Stimulated activated CD4-positive, alpha-beta T cell treated with anti-CD3 and anti-CD28 coated beads, Interleukin-1b, Interleukin-23, amount 100 ng/mL, for 1 hour (primary cell): ENCODE measurements at places on chromosomes 5 and 9.

DNA sequence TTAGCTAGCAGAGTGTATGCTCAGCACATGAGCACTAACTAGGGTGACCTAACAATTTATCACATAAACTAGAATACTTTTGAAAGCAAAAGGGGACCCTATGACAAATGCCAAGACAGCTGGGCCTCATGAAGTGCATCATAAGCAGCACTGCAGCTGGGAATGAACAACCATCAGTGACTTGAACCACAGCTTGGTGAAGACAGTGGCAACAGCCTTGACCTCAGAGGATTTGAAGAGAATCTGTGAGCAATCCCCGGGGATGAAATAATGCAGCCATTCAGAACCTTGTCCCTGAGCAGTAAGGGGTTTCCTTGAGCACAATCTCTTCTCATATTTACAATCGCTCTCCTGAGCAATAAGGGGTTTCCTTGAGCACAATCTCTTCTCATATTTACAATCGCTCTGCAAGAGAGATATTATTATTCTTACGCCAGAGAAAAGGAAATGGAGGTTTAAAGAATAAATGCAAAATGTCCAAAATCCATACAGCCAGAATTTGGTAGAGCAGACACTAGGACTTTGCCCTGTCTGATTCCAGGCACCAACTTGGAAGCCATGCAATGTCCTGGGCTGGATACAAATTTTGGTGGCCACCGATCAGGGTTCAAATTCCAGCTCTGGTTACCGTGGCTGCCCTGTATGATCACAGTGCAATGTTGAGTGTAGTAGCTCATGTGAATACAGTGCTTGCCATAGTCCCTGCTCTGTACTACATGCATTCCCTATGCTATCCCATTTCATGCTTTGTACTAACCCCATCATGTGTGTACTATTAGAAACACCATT, 846 bp upstream of the NSG2 start:
- DNase-seq: no peak

- DNase-seq: no peak
Observed at GRCh38 chr9:136311051-136312008, 7.4 kb upstream of the CCDC187 start.

- no peak for DNase-seq
Observed at GRCh38 chr5:24535646-24536045, 109.1 kb downstream of the CDH10 start.

DNA sequence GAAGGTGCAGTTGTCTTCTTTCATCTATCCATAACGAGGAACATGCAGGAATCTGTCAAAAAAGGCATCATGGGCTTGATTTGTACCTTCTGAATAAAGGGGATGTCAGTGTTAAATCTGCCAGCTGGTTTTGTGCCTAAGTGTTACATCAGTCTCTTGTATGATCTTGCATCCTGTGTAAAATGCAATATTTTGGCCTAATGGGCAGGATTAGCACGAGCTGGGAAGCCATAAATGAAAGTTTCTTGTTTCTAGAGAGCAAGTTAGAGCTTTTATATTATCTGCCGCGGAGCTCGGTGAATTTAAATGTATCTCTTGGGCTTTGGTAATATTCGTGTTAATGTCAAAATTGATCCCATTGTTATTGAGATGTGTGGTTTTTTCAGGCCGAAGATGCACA, 526.1 kb upstream of the WWC1 start:
- no peak for DNase-seq

GRCh38 chr9:132597073-132597775, 14.8 kb downstream of the BARHL1 start:
- no peak for DNase-seq

- DNase-seq: no peak
Observed at GRCh38 chr5:95134326-95134725, 150.6 kb downstream of the MCTP1 start.

DNA sequence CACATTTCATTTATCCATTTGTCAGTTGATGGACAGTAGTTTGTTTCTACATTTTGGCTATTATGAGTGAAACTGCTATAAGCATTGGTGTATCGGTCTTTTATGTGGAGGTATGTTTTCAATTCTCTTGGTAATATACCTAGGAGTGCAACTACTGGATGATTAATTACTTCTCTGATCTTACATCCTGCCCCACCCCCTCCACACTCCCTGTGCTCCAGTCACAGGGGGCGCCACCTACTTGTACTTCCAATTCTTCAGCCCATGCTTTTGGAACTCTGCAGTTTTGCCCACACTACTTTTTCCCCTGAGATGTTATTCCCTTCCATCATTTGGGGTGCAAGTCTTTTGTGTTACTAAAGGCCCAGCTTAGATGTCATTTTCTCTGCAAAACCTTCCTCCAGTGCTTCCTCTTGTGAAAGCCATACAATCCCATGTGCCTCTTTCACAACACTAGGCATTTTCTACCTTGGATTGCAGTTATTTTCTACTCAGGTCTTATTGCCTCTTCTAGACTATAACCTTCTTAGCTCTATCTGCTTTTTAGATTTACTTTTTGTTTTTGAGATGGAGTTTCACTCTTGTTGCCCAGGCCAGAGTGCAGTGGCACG, 42.1 kb downstream of the SEC61B start:
- DNase-seq: no peak

- no peak for DNase-seq
Observed at GRCh38 chr5:61450493-61451279, 118.6 kb downstream of the ZSWIM6 start.

- no peak for DNase-seq
Observed at GRCh38 chr9:81092057-81092456, 597.3 kb downstream of the TLE1 start.

DNA sequence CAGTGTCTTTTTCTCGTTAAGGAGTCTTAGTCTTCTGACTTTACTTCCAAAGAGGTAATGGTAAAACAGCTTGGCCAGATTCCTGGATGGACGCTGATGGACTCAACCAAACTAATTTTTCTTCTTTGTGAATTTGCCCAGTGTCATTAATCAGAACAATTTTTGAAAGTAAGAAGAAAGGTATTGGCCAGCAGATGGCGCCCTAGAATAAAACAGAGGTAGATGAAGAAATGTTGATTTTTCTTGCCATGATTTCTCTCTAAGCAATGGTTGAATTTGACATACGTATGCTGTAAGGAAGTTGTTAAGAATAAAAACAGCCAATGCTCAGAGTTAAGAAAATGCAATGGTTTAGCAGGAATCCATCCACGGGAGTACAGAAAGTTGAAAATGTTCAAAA, 500.0 kb downstream of the DIRAS2 start:
- peak; percentile 23 for DNase-seq

DNA sequence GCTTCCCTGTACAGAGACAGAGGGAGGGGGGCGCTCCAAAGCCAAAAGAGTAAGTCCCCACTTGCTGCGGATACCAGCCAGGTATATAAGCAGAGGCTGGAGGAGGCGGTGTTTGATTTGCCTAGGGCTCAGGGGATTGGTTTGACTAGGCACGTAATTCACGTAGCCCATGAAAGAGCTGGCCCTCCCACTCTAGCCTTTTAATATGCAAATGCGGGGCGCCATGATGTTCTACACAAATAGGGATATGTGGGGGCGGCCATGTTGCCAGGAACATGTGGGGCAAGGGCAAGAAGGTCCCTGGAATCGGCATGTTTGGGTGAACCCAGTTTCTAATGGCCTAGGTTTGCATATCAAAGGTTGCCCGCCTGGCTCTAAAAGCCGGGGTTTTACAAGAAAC, 3.3 kb upstream of the PRLR start:
- DNase-seq: no peak

GRCh38 chr9:20698782-20699181, 14.7 kb downstream of the FOCAD start:
- no peak for DNase-seq

DNA sequence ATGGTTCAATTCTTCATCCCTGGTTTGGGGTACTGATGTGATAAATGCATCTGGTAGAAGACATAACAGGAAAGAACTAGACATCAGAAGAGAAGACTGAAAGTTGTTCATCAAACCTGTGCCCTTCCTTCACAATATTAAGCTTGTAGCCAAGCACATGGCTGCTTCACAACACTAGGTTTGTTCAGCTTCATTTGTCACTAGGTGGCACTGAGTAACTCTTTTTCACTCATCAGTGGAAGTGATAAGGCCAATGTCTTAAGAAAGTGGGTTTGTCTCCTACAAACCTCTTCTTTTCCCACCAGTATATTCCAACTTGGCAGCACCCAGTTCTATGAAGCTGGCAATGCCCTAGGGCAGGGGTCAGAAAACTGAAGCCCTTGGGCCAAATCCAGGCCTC, 26.9 kb downstream of the ZNF484 start:
- no peak for DNase-seq

GRCh38 chr9:108897324-108898096, 35.4 kb downstream of the ACTL7A start:
- no peak for DNase-seq

DNA sequence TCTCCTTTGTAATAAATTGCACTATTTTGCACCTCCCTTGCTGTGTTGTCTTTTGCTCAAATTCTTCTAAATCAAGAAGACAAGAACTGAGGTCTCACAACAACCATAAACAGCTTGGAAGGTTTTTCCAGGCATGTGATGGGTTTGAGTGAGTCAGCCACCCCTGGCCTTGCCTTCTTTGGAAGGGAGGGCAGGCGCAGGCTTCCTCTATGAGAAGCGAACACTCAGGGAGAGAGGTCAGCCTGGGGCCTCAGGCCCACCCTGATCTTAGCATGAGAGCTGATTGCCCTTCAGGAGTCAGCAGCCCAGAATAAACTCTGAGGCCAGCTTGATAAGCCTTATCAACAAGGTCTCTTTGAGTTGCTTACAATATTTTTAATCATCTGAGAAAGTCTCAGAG, 31.6 kb downstream of the S1PR3 start:
- DNase-seq: no peak

GRCh38 chr5:158023266-158023665, 164.3 kb upstream of the CLINT1 start:
- no peak for DNase-seq

DNA sequence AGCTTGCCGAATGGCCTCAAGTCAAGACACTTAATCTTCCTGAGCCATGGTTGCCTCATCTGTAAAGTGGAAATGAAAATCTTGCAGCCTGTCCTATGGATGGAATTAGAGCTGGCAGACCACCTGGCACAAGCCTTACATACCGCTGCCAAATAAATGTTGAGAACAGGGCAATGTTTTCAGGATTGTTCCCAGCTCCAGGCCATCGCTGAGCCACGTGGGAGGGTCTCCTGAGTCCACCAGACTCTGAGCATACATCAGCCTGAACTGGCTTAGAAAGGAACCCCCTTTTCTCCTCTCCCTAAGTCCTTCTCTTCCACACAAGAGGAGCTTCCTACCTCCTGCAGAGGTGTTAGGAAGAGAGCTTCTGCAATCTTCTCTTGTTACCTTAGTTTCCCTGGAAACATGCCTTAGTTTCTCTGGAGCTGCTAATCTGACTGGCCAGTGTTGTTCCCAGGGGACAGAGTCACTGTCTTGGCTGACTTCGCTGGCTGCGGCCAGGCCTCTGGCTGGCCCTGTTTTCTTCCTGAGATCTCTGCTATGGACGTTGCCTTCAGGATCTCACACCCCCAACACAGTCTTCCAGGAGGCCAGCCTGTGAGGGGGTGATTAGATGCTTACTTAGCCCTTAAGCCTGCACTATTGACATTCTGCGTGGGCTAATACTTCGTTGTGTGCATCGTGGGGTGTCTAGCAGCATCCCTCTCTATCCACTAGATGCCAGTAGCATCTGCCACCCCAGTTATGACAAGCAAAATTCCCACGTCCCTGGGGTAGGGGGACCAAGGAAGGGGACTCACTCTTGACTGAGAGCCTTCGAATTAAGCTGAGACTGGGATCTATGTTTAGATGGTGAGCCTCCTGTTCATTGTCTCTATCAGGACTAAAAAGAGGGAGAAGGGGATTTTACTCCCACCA, 62.2 kb downstream of the BOD1 start:
- no peak for DNase-seq

DNA sequence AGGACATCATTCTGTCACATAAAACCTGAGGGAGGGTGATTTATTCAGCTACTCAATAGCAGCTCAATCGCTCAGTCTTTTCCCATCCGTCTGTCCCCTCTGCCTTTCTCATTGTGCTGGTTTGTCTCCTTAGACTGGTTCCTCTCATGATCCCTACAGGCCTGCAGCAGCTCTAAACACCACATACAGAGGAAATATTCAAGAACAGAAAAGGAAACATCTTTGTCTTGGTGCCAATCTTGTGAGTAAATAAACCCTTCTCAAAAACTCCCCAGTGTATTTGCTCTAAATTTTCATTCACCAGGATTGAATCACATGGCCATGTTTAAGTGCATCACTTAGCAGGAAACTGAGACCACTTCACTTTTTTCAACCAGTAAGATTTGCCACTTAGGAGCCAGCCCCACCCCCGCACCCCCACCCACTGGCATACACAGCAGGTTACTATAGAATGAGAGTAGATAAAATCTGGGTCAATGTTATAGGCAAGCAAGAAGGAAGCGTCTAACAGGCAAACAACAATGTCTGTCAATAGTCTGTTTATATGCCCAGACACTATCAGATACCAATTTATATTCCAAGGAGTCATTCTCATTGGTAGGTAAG, 895.5 kb upstream of the DMAC1 start:
- no peak for DNase-seq

DNA sequence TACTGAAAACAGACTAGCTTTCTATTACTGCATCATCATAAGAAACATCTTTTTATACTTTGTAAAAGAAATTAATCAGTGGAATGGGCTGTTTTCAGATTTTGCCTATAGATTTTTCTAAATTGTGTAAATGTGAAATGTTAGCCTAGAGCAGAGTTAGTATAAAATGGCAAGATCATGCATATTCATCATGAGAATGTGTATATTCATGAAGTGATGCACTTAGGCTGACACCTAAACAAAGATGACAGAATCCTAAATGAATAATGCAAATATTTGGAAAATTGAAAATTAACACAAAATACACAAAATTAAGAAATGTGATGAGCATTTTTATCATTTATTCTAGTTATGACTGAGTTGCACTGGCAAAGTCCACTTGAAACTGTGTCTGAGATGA, 57.2 kb downstream of the SPTLC1 start:
- no peak for DNase-seq

- DNase-seq: no peak
Observed at GRCh38 chr9:137157618-137158415, 12.0 kb downstream of the LRRC26 start.

GRCh38 chr9:109781541-109782197, 1.7 kb downstream of the PALM2AKAP2 start:
- DNase-seq: no peak

DNA sequence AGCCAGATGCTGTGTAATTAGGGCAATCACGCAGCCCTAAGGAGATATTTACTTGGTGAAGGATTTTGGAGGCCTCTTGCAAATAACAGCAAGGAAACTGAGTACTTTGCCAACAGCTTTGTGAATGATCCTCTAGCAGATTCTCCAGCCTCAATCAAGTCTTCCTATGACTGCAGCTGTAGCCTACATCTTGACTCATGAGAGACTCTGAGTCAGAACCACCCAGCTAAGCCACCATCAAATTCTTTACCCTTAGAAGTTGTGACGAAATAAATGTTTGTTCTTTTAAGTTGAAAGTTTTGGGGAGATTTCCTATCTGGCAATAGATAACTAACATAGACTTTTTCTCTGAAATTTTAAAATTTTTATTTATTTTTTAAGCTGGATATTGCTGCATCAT, 237.6 kb upstream of the CCNH start:
- DNase-seq: no peak

- no peak for DNase-seq
Observed at GRCh38 chr5:131277875-131278740, 14.3 kb downstream of the CDC42SE2 start.

- DNase-seq: no peak
Observed at GRCh38 chr5:63959177-63959982, 2.9 kb downstream of the HTR1A start.
